ENCODE measurements at places on chromosomes 16 and 17. TPM values are rescaled to one million over a fixed set of nuclear protein-coding genes. Genes with fewer than 3 reads are reported as not detected.

The NOG gene
- 0.74 TPM for total RNA-seq

GRCh38 chr16:47699106-47699505 lies 238.0 kb downstream of the PHKB start:
- no peak for DNase-seq

GRCh38 chr16:65875381-65876055 lies 491.0 kb upstream of the CDH5 start:
- no peak for DNase-seq

DNA sequence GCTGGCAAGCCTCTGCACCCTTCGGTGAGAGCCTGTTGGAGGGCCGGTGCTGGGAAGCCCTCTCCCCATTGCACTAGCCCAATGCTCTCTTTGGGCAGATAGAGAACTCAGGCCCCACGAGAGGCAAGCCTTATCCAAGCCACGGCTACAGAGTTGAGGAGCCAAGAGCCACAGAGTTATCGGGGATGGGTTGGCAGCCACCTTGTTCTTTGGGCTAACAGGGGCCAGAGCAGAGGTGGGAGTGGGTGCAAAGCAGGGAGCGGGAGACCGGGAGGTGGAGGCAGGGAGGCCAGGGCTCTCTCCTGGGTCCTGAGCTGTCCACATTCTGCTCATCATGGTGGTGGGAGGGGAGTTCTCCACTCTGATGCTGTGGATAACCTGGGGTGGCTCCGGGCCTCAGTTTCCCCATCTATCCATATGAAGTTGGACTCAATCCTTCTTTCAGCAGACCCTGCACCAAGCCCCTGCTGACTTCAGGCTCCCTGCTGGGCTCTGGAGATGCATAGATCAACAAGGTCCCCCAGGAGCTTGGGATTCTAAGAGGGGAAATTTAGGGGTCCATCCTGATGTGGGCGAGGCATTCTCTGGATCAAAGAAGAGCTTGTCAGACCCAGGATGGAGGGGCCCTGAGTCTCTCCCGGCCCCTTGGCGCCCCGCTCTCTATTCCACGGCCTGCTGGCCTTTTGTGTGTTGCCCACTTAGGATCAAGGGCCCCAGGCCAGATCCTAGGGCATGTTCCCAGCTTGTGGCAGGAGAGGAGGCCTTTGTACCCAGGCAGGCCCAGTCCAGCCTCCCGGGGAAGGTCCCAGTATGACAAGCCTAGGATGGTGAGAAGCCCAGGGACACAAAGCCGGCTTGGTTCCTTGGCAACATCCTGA lies 557 bp upstream of the CX3CL1 start:
- DNase-seq, result no peak

GRCh38 chr17:69858460-69858859 lies 216.6 kb upstream of the KCNJ16 start:
- DNase-seq, result no peak

DNA sequence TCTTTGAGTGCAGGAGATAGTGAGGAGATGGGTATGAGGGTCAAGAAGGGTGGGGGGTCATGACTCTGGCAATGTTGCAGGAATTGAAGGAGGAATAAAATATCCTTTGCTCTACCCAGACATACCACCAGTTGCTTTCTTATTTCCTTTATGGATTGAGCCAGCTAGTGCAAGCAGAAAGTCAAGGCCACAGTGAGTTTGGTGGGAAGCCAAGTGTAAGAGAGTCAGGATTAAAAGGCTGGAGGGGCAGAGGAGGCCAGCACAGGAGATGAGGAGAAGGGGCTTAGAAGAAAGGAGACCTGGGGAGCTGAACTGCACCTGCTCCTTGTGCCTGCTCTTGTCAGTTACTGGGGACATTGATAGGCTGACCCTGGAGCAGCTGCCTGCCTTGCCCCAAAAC lies 16.1 kb downstream of the PIRT start:
- no peak for DNase-seq

DNA sequence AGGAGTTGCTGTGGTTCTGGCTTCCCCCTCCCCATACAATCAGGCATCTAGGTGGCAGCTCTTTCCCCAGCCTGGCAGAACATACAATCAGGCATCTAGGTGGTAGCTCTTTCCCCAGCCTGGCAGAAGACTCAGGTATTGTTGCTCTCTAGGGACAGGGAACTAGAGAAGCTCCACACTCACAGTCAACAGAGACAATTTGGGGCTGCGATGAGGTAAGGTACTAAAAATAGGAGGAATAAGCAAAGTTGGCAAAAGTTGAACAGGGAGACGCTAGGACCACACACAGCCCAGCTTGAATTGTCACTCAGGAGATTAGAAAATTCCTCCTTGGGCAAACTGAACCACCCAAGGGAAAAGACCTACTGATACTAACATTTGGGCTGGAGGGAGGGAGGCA lies 315.5 kb upstream of the CDH5 start:
- no peak for DNase-seq

DNA sequence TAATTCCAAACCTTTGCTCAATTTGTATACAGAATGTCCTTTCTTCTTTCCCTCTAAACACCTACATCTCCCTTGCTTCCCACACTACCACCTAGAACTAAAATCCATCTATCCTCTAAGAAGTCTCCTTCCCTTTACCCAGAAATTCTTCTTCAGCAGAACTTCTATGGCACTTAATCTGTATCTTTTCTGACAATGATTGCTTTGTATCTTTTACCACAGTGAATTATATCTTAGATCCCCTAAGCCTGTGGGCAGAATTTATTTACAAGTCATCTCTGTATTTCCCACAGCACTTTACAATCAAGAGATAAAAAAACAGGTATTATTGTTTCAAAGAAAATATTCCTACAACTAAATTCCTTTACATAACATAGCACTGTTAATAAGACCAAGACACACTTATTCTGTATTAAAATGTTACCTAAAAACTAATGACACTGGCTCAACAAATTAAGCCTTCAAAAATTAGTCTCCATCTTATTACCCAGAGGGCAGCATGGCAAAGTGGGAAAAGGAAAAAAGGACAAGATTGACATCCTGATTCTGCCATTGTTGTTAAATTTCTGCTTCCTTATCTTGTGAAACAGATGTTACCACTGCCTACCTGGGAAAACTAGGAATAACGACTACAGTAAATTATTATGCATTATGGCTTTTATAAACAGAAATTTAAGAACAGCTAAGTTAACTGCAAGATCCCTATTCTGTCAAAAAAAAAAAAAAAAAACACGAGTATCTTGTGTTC lies 42.8 kb downstream of the KANSL1 start:
- no peak for DNase-seq

DNA sequence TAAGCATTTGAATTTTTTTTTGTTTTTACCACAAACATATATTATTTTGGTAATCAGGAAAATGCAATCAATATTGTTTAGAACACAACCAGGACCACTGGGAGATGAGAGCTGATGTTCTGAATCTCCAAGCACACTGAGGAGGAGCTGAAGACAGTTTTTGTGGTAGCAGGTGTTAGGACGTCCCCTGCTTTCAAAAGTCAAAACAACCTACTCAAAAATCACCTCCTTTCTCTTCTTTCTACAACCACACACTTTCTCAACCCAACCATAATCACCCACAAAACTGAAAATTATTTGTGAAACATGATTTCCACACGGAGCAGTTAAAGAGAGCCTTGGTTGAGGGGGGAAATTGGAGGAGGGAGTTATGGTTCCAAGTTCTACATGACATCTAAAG lies 26.7 kb upstream of the CFAP20 start:
- DNase-seq, result no peak

DNA sequence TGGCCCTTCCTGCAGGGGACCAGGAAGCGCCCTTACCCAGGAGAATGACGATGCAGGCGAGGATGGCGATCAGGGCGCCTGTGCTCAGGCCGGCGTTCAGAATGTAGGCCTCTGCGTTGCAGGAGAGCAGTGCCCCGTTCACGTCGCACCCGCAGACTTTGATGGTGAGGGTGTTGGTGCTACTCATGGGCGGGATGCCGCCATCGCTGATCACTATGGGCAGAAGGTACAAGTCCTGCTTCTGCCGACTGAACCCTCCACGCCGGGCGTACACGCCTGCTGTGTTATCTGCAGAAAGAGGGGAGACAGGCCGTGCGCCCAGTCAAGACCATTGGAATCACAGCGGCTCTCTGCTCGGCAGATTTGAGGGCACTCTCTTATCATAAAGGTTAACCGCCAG lies 171.1 kb downstream of the CDH11 start:
- DNase-seq, result no peak

DNA sequence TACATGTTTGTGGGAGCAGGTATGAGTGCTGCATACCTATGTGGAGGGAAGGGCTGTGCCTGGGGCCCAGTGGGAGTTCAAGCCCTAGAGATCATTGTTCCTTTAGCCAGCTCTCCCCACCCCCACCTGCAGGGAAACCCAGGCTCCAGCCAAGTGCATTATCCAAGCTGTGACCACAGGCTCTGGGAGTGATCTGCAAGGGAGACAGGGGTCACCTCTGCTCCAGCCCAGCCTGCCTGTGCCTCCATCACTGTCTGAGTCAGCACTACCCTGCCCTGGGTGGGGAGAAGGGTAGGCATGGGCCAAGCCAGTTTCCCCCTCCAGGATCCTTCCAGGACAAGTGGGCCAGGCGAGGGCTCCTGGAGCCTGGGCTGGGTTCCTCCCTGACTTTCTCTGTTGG lies 32.1 kb upstream of the SBK1 start:
- no peak for DNase-seq

- DNase-seq, result no peak
Observed at GRCh38 chr16:57798953-57799599, 3.2 kb downstream of the KIFC3 start.
